ENCODE measurements at places on chromosomes 3 and 15. TPM values are rescaled to one million over a fixed set of nuclear protein-coding genes. Genes with fewer than 3 reads are reported as not detected.

The CADM2 gene
- 1.8 TPM for total RNA-seq

GRCh38 chr3:102605153-102605552, 170.3 kb downstream of the ZPLD1 start:
- DNase-seq = no peak

- no peak for DNase-seq
These were observed 64.8 kb downstream of the BOC start for GRCh38 chr3:113275929-113276750.

The SLCO2A1 gene
- total RNA-seq = 101 TPM

The C3orf33 gene
- 2.2 TPM for total RNA-seq

The EXD1 gene
- not detected for total RNA-seq

DNA sequence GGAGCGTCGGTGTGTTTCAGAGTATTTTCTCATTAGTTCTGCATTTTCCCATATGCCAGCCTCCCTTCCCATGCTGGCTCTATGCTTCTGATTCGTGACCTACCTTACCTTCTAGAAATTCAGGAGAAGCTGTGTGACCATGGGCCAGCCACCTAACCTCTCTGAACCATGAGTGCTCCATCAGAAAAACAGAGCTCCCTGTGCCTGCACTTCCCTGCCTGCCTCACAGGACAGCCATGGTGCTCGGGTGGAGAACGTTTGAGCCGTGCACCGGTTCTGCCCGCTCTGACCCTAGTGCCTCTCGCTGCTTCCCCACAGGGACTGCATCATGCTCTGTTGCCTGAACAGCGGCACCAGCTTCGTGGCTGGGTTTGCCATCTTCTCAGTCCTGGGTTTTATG, 74.5 kb upstream of the SLC6A1 start:
- no peak for DNase-seq

DNA sequence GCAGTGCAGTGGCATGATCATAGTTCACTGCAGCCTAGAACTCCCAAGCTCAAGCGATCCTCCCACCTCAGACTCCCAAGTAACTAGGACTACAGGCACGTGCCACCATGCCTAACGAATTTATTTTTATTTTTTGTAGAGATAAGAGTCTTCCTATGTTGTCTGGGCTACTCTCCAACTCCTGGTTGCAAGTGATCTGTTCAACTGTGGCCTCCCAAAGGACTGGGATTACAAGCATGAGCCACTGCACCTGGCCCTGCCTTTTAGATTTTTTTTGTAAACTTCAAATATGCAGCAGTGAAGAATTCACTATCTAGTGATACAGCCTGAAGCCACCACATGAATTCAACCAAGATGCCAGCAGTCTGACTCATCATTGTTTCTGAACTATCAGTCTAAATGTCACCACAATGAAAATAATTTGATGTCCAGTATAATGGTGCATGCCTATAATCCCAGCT, 32.7 kb downstream of the UBXN7 start:
- DNase-seq = no peak

The EFCC1 gene
- total RNA-seq = 1.5 TPM

DNA sequence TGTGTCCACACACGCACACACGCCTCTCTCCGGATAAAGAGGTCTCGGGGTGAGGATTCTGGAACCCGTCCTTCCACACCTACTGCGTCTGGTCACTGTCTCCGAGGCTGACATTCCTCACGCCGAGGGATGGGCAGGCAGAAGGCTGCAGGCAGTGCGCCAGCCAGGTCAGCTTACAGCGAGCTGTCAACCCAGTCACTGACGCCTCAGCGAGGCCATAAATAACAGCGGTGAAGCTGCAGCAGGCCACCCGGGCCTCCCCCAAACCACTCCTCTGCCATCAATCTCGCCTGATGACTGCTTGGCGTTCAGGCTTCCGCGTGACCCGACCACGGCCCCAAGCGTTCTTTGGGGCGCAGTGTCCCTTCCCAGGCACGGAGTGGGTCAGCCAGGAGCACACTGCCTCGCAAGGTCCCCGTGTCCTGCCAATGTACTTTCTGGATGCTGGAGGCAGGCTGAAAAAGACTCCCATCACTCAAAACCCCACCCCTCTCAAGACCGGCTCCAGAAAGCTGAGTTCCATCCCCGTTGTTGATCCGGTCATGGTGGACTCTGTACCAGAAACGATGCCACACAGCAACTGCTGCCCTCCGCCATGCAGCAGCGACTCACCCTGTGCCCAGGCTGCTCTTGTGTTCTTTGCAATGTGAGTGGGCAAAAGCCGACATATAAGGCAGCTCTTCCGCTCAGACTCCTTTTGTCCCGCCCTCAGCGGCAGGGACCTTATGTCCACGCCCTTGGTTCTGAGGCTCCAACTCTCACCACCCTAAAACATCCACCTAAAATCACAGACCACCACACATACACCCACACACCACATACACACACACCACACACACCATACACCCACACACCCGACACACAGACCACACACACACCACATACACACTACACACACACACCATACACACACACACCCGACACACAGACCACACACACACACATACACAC, 27.1 kb downstream of the CPN2 start:
- no peak for DNase-seq

The ATP6V1A gene
- total RNA-seq = 42.7 TPM

DNA sequence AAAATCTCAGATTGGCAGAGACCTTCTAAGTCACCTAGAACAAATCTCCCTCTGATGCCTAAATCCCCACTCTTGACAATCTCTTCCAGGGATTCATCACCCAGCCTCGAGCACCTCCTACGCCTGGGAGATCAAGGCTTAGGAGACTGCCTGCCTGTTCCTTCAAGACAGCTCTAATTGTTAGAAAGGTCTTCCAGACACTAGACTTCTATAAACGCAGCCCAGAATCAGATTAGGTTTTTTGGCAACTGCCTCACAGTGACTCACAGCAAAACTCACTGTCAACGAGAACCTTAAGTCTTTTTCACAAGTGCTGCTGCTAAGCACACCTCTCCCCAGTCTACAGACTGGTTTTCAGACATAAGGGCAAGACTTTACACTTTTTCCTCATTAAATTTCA, 23.1 kb downstream of the SRGAP3 start:
- DNase-seq = no peak

GRCh38 chr15:22872936-22873701, 34.7 kb downstream of the NIPA2 start:
- no peak for DNase-seq

- no peak for DNase-seq
These were observed 172.0 kb downstream of the ITPR1 start for GRCh38 chr3:4665197-4665596.

The MORC1 gene
- total RNA-seq = not detected

DNA sequence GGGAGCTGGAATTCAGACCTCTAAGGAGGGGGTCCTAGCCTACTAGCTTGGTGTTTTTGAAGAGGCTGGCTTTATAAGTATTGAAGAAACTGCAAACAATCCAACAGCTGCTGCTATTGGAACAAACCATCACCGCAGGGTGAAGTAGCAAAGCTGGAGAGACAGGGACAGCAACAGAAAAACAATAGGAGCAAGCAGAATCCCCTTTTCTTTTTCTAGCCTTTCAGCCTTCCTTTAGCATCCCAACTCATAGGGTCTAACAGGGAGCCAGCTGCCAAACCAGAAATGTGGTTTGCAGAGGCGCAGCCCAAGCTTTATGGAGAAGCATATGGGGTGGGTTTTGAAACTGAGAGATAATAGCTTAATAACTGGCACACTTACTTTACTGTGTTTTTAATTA, 106.2 kb upstream of the CHMP2B start:
- no peak for DNase-seq

- no peak for DNase-seq
These were observed 184.5 kb downstream of the NR1D2 start for GRCh38 chr3:24129549-24129948.

DNA sequence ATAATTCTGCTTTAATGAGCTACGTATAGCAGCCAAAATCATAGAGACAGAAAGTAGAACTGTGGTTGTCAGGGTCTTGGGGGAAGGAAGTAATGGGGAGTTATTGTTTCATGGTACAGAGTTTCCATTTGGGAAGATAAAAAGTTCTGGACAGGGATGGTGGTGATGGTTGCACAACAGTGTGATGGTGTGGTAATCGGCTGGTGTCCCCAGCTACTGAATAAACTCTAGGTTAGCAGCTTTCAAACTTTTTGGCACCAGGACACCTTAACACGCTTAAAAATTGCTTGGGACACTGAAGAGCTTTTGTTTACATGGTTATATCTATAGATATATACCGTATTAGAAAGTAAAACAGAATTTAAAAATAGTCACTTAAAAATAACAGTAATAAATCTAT, 166.0 kb downstream of the NEK11 start:
- no peak for DNase-seq

GRCh38 chr3:73535137-73535536, 89.6 kb downstream of the PDZRN3 start:
- DNase-seq = no peak

DNA sequence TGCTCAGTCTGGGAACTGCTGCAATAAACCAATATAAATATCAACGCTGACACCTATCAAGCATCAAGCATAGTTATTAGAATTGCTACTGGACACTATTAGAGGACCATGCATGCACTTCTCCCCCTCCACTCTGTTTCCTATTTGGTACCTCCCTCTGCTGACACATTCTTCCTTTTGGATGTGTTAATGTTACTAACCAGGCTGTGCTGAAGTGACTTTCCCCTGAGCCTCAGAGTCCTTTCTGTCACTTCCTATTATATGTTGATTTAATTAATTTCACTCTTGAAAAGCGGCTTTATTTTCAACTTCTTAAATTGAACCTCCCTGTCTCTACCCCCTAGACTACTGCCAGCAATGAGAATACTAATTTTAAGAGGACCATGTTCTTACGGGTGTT, 379.1 kb downstream of the MCTP2 start:
- DNase-seq = no peak

The BCL6 gene
- total RNA-seq = 136 TPM

- no peak for DNase-seq
These were observed 50.6 kb upstream of the C3orf80 start for GRCh38 chr3:160174621-160175020.

GRCh38 chr3:46711305-46711704, 6.4 kb downstream of the PRSS50 start:
- DNase-seq = peak; percentile 13

DNA sequence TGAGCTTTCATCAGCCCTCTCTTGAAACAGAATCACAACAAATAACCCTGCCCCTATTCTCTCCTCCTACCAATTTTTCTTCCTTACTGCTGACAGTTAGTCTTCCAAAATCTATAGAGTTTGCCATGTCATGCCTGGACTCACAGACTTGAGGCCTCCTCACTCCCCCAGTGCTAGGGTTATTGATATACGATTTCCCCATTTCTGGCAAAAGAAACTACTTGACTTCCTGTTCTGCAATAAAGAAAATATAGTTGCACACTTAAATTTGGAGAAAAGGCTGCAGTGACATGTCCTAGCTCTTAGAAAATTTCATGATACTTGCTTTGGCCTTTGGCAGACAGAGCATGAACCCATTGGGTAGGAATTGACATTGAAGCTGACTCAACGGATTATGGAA, 75.9 kb downstream of the CYP19A1 start:
- DNase-seq = no peak

The EIF4E3 gene
- 29.3 TPM for total RNA-seq

- DNase-seq = no peak
These were observed 21.4 kb downstream of the SCG3 start for GRCh38 chr15:51702710-51703109.

DNA sequence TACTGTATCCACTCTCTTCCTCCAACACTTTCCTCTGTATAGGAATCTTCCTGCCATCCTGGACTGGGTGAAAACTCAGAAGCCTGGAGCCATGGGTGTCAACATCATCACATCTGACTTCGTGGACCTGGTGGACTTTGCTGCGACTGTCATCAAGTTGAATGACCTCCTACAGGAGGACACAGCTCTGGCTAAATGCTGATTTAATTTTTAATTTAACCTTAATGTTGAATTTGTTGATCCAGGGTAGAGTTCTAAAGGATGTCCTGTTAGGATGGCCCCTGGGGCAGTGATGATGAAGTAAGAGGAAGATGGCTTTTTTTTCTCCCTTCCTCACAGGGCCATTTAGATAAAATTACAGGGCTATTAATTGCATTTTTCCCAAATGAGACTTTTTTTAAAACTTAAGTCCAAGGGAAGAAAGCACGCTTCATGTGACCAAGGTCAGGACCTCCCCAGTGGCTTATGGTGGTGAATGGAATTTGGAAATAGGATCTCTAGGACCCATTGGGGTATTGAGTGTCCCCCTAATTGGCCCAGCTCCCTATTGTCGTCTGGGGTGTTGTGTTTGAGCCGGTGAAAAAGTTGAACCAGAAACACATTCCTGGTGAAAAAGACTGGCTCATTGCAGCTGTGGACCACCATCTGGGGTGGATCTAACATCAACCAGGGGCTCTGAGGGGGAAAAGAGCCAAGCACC, 125.7 kb upstream of the ZBED2 start:
- DNase-seq = no peak

Data from aorta (tissue), 5 donors.